ENCODE measurements at places on chromosomes 1 and 21.

- DNase-seq, result no peak
Observed at GRCh38 chr1:154581766-154582165, 14.2 kb downstream of the CHRNB2 start.

GRCh38 chr1:206608108-206608698 lies 4.1 kb downstream of the EIF2D start:
- peak; percentile 51 for DNase-seq

- DNase-seq, result no peak
Observed at GRCh38 chr1:8026976-8027747, 1.1 kb upstream of the ERRFI1 start.

- DNase-seq, result no peak
Observed at GRCh38 chr1:147496044-147496443, 45.3 kb upstream of the BCL9 start.

- DNase-seq, result no peak
Observed at GRCh38 chr1:95096218-95096841, 20.8 kb upstream of the TLCD4 start.

- no peak for DNase-seq
Observed at GRCh38 chr21:38683222-38683621, 122.5 kb upstream of the ETS2 start.

- DNase-seq, result no peak
Observed at GRCh38 chr21:17491716-17492414, 21.0 kb upstream of the CXADR start.

- no peak for DNase-seq
Observed at GRCh38 chr1:40381268-40382107, 8.0 kb downstream of the SMAP2 start.

GRCh38 chr1:247386687-247387086 lies 29.3 kb upstream of the NLRP3 start:
- no peak for DNase-seq

- DNase-seq, result no peak
Observed at GRCh38 chr1:231792634-231793033, 166.0 kb downstream of the DISC1 start.

GRCh38 chr1:94385308-94385929 lies 32.8 kb upstream of the ABCD3 start:
- no peak for DNase-seq

DNA sequence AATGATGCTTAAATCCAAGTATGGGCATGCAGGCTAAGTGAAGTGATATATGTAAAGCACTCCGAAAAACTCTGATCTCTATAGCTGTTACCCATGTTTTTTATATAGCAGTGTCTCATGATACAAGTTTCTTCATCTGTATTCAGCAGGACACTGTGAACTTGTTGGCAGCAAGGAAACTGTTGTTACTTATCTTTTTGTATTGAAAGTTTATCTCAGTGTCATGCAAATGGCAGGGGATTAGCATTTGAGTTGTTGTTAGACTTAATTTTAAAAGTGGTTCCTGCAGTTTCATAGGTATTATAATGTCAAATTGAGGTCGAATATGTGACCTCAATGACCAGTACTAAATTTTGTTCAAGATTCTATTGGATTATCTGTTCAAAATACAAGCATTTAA lies 47.9 kb downstream of the NCAM2 start:
- no peak for DNase-seq
